PC-3 (cell line): ENCODE measurements at places on chromosomes 1 and 21. TPM values are rescaled to one million over a fixed set of nuclear protein-coding genes. Genes with fewer than 3 reads are reported as not detected.
A peak's percentile ranks its signal among the peaks of the same experiment; 100 is the strongest.

- H3K27ac ChIP-seq: no peak overlapping the region
- no peaks in the 10 kb centered on the region for H3K36me3 ChIP-seq
- H3K4me1 ChIP-seq: 0 out of 2 replicates have a peak, but pooled peaks cover 6% of the 10 kb centered on the region
- H3K4me3 ChIP-seq: no peak overlapping the region
- no peaks in the 10 kb centered on the region for H3K27me3 ChIP-seq
- no peak for DNase-seq
Observed at GRCh38 chr1:31230378-31230777, 9.3 kb downstream of the NKAIN1 start.

- H3K4me1 ChIP-seq: no peaks in the 10 kb centered on the region
- H3K27me3 ChIP-seq: no peaks in the 10 kb centered on the region
- H3K36me3 ChIP-seq: no peaks in the 10 kb centered on the region
- DNase-seq: no peak
- H3K27ac ChIP-seq: no peak overlapping the region
Observed at GRCh38 chr1:6870086-6870485, 84.8 kb downstream of the CAMTA1 start.

GRCh38 chr1:247849616-247850015 is 7.4 kb upstream of the TRIM58 start:
- no peaks in the 10 kb centered on the region for H3K36me3 ChIP-seq
- no peaks in the 10 kb centered on the region for H3K27me3 ChIP-seq
- peaks cover 19% of the 10 kb centered on the region for H3K4me1 ChIP-seq
- H3K4me3 ChIP-seq: no peak overlapping the region

- peaks cover 18% of the 10 kb centered on the region for H3K36me3 ChIP-seq
- peak overlapping the region; percentile 88 for H3K27ac ChIP-seq
- peak overlapping the region; percentile 97 for H3K4me3 ChIP-seq
Observed at GRCh38 chr21:32611471-32611997, 643 bp downstream of the CFAP298 start.

DNA sequence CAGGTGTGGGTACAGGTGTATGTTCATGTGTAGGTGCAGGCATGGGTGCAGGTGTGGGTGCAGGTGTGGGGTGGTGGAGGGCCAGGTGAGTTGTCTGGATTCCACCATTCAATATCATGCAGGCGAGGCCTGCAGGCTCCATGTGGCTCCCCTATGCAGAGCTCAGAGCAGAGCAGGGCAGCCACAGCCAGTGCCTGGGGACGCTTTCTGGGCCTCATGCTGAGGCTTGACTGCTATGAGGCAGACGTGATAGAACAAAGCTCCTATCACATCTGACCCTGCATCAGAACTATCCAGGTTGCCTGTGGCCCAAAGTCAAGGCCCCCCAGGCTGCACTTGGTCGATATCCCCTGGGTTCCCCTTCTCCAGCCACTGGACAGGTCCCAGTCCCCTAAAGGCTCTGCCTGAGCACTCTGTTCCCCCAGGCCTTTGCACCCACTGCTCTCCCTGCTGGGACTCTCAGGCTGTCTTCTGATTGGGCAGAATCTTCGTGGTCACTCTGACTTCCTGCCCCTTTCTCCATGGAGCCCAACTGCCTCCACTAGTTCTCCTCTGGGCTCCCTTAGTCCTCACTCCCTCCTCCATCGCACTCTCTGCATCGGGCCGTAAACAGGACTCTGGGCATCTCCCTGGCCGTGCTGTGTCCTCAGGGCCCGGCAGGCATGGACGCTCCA is 78.6 kb upstream of the ACTL8 start:
- no peak overlapping the region for H3K4me3 ChIP-seq
- no peaks in the 10 kb centered on the region for H3K36me3 ChIP-seq
- DNase-seq: no peak
- H3K27me3 ChIP-seq: no peaks in the 10 kb centered on the region
- H3K27ac ChIP-seq: no peak overlapping the region

DNA sequence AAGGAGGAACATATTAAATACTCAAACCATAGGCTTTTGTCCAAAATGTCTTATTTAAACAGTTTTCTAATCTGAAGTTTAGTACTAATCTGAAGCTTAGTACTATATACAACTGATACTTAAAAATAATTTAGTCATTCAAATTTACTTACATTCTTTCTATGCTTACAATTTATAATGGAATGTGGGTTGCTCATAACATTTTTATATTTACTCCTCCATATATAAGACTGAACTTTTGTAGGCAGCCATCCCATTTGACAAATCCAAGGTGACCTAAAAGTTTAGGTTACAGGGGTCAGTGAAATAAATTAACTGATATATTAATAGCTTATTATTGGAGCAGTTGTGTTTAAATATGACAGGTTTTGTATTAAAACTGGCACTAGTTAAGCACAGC is 570.6 kb downstream of the DPYD start:
- H3K27ac ChIP-seq: no peak overlapping the region

GRCh38 chr1:6803357-6803756 is 18.1 kb downstream of the CAMTA1 start:
- H3K4me1 ChIP-seq: peaks cover 10% of the 10 kb centered on the region
- H3K27me3 ChIP-seq: no peaks in the 10 kb centered on the region
- no peak overlapping the region for H3K4me3 ChIP-seq
- no peak overlapping the region for H3K27ac ChIP-seq

GRCh38 chr1:231162297-231162969 is 575 bp downstream of the TRIM67 start:
- no peak overlapping the region for H3K27ac ChIP-seq
- H3K27me3 ChIP-seq: peaks cover 62% of the 10 kb centered on the region
- no peak for DNase-seq
- no peaks in the 10 kb centered on the region for H3K4me1 ChIP-seq

- H3K36me3 ChIP-seq: no peaks in the 10 kb centered on the region
- DNase-seq: no peak
- H3K4me1 ChIP-seq: no peaks in the 10 kb centered on the region
Observed at GRCh38 chr1:91835087-91835521, 50.8 kb downstream of the TGFBR3 start.

The PDZK1IP1 gene
- not detected in 2 replicates for total RNA-seq

- DNase-seq: no peak
- H3K4me3 ChIP-seq: no peak overlapping the region
- H3K27me3 ChIP-seq: no peaks in the 10 kb centered on the region
- H3K4me1 ChIP-seq: peaks cover 18% of the 10 kb centered on the region
- H3K27ac ChIP-seq: no peak overlapping the region
- H3K36me3 ChIP-seq: no peaks in the 10 kb centered on the region; the same call in 1 of the 2 replicates
Observed at GRCh38 chr1:155178441-155179111, 4.9 kb downstream of the TRIM46 start.

GRCh38 chr1:151287341-151287699 is 5.2 kb downstream of the ZNF687 start:
- no peak overlapping the region for H3K27ac ChIP-seq
- no peaks in the 10 kb centered on the region for H3K27me3 ChIP-seq

DNA sequence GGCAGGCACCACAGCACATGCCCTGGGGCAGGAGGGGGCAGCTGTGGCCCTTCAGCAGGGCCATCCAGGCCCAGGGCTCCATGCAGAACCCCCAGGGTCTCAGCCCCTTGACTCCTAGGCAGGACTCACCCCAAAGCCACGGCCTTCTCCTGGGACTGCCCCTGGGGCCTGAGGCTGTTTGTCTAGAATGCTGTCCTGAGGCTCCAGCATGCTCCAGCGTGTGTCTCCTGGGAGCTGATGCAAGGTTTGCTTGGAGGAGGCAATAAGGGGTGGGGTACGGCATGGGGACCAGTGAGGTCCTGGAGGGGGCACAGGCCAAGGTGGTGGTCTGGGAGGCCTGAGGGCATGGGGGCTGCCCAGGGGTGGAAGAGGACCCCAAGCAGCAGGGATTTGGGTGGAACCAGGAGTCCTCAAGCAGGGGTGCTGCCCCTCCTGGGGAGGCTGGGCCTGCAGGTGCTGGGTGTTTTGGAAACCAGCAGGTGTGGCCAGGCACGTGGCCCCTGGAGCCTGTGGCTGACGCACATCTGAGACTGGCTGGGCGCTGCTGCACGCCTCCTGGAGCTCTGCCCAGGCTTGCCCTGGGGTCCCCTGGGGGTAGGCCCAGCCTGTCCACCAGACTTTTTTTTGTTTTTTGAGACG is 7.8 kb upstream of the CALML6 start:
- no peaks in the 10 kb centered on the region for H3K27me3 ChIP-seq
- peaks cover 15% of the 10 kb centered on the region for H3K4me1 ChIP-seq
- H3K4me3 ChIP-seq: no peak overlapping the region
- no peaks in the 10 kb centered on the region for H3K36me3 ChIP-seq
- DNase-seq: no peak

- H3K36me3 ChIP-seq: no peaks in the 10 kb centered on the region
- no peak for DNase-seq
- peaks cover 8% of the 10 kb centered on the region for H3K4me1 ChIP-seq
- no peaks in the 10 kb centered on the region for H3K27me3 ChIP-seq
- no peak overlapping the region for H3K4me3 ChIP-seq
- no peak overlapping the region for H3K27ac ChIP-seq
Observed at GRCh38 chr1:31639543-31639942, 5.1 kb downstream of the PEF1 start.

The CYP2J2 gene
- 0.44 and 0.75 TPM in 2 replicates for total RNA-seq

DNA sequence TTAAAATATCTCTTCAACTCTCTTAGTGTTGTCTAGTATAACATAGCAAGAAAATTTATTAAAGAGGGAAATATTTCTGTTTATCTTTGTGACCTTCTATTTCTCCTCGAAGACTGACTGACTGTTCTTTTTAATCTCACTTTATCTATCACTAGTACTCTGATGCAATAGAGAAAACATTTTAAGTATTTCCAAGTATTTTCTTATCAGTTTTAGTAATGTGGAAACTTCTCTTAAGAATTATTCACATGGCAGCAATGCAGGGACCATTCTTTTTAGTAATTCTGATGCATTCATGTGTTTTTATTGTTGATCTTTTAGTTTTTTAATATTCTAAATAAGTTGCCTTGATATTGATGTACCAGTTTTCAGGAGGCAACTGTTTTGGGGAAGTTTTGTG is 115.7 kb downstream of the NEK7 start:
- no peaks in the 10 kb centered on the region for H3K27me3 ChIP-seq
- DNase-seq: no peak
- no peak overlapping the region for H3K27ac ChIP-seq
- peaks cover 28% of the 10 kb centered on the region for H3K4me1 ChIP-seq

The RHCE gene
- 1.1 and 1.4 TPM in 2 replicates for total RNA-seq

DNA sequence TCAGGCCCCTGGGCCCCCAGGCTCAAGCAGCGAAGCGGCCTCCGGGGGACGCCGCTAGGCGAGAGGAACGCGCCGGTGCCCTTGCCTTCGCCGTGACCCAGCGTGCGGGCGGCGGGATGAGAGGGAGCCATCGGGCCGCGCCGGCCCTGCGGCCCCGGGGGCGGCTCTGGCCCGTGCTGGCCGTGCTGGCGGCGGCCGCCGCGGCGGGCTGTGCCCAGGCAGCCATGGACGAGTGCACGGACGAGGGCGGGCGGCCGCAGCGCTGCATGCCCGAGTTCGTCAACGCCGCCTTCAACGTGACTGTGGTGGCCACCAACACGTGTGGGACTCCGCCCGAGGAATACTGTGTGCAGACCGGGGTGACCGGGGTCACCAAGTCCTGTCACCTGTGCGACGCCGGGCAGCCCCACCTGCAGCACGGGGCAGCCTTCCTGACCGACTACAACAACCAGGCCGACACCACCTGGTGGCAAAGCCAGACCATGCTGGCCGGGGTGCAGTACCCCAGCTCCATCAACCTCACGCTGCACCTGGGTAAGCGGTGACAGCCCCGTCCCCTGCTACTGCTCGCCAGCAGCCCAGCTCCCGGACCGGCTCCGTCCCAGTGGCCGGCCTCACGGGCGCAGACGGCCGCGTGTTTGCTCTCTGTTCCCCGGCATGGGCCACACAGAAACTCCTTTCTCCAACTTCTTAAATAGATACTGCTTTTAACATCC is 539 bp downstream of the LAMC1 start:
- no peaks in the 10 kb centered on the region for H3K27me3 ChIP-seq
- H3K36me3 ChIP-seq: no peaks in the 10 kb centered on the region

The MX2 gene
- 0.15 and 0.46 TPM in 2 replicates for total RNA-seq

GRCh38 chr1:168319691-168320090 is 39.0 kb downstream of the TBX19 start:
- DNase-seq: no peak
- no peaks in the 10 kb centered on the region for H3K36me3 ChIP-seq
- H3K27ac ChIP-seq: no peak overlapping the region
- H3K27me3 ChIP-seq: no peaks in the 10 kb centered on the region

DNA sequence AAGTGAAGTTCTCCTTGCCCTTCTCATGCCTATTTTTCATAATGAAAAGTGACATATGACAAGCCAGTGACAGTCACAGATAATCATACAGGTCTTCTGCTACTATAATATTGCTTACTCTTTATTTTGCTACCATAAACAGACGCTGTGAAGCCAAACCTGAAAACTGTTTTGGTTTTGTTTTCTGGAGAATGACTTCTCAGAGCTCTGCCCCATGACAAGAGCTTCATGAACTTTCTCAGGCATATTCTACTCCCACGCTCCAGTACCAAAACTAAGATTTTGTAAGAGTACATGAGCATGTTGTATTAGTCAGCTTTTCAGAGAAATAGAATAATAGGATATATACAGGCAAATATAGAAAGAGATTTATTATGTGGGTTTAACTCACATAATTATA is 64.3 kb upstream of the VTCN1 start:
- no peak overlapping the region for H3K4me3 ChIP-seq
- H3K36me3 ChIP-seq: no peaks in the 10 kb centered on the region
- H3K27me3 ChIP-seq: no peaks in the 10 kb centered on the region
- peaks cover 3% of the 10 kb centered on the region; the same call in 1 of the 2 replicates for H3K4me1 ChIP-seq

The CHI3L1 gene
- not detected in 2 replicates for total RNA-seq

GRCh38 chr1:176211396-176212165 is 4.5 kb upstream of the COP1 start:
- H3K4me3 ChIP-seq: no peak overlapping the region; the same call in 1 of the 2 replicates
- peak; percentile 73 for DNase-seq
- H3K4me1 ChIP-seq: peaks cover 16% of the 10 kb centered on the region
- peak overlapping the region; percentile 57 for H3K27ac ChIP-seq
- H3K36me3 ChIP-seq: no peaks in the 10 kb centered on the region

DNA sequence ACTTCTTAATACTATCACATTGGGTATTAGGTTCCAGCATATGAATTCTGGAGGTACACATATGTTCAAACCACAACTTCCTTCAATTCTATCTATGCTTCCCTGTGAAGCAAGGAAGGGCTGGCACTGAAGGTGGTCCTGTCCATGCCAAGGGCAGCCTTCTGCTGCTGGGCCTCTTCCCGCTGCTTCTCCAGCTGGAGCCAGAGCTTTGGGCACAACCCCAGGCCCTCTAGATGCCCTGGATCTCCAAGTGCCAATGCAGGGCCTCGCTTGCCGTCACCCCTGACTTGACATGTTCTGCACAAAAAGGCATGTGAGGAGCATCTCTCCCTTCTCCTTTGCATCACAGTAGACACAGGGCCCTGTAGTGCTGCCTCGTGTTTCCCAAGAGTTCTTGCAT is 62.6 kb downstream of the STYXL2 start:
- H3K4me1 ChIP-seq: peaks cover 17% of the 10 kb centered on the region
- no peaks in the 10 kb centered on the region for H3K36me3 ChIP-seq
- no peaks in the 10 kb centered on the region for H3K27me3 ChIP-seq
- DNase-seq: no peak
- no peak overlapping the region for H3K27ac ChIP-seq

The COL16A1 gene
- 1.7 and 5.0 TPM in 2 replicates for total RNA-seq
